Nephron progenitor cell (in vitro differentiated cells): ENCODE measurements at places on chromosomes 1 and 21.

DNA sequence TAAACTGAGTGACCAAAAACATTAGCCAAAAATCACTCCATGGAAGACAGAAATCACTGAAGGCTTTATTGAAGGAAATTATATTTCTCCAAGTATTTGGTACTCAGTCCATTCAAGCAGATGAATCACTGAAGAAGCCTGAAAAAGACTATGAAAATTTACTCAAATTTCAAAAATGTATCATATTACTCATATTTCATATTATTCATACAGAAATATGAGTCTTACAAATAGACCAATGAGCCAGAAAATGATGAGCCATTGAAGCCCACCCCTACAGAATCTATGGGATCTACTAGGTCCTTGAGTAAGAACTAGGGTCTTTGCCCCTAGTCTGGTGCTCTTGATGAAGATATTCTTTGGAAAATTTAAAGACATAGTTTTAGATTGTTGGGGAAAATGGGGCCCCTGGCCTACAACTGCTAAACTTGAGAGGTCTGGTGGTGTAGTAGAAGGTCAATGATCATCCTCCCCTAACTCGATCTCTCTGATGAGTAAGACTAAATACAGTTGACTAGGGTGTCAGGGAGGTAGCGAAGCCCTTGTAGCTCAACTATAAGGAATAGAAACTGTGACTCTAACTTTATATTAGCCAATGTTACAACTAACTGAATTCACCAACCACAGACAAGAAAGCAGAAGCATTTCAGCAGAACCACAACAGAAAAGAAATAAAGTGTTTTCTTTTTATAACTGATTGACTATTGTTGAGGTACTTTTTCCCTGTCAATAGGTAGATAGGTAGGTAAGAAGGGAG lies 81.0 kb downstream of the NOTCH2 start:
- DNase-seq: no peak

DNA sequence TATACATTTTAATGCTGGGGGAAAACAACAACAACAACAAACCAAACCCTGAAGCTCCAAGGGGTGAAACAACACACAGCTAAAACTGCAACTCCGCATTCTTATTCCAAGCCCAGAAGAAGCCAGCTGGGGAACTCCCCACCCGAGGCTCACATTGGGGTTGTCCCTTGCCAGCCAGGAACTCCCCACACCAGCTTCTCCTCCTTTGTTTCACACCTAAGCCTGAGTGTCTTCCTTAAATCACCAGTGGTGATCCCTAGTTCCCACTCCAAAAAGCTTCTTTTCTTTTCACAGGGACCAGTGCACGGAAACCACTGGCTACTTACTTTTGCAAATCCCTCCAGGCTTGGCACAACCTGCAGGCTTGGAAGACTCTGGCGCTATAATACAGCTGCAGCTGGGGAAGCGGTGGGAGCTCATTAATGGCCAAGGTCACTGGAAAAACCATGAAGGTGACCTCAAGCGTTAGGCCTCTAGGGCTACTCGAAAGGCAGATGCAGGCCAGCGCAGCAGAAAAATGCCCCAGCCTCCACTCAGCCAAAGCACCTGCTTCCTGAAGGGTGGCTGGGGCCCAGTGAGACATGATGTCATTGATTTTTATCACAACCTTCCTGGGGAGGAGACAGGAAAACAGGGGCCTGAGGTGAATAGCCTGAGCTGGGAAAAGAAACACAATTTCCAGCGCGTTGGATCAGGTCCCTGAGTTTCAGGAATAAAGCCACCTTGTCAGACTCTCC lies 40.1 kb downstream of the TLR5 start:
- DNase-seq: no peak

- no peak for DNase-seq
Observed at GRCh38 chr1:239819096-239819495, 272.6 kb upstream of the FMN2 start.

DNA sequence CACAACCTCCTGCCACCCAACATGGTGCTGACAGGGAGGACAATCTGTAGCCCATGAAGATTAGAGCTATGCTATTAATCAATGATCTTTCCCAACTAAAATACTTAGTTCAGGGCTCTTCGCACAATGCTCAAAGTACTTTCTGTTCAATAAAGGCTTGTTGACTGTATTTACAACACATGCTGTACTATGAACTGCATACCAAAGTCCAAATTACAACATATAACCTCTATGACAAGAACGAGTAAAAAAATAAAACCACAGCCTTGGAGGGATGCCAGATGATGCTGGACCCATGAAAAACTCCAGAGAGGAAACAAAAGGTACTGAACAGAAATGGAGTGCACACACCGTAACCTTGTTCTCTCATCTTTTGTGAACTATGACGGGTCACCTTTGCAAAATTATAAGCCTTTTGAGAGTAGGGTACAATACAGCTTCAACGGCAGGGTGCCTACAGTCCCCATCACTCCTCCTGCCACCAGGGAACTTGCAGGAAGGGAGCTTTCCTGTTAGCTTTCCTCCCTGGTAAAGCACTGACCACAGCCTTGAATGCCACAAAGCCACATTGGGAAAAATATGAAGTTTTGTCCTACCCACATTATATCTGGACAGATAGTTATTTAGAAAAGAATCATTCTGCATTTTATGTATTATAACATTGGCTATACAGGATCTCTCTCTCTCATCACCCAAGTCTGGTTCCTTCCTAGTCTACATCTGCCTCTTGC lies 175.6 kb downstream of the NRIP1 start:
- no peak for DNase-seq

- DNase-seq: no peak
Observed at GRCh38 chr1:218211241-218211640, 73.9 kb upstream of the RRP15 start.

DNA sequence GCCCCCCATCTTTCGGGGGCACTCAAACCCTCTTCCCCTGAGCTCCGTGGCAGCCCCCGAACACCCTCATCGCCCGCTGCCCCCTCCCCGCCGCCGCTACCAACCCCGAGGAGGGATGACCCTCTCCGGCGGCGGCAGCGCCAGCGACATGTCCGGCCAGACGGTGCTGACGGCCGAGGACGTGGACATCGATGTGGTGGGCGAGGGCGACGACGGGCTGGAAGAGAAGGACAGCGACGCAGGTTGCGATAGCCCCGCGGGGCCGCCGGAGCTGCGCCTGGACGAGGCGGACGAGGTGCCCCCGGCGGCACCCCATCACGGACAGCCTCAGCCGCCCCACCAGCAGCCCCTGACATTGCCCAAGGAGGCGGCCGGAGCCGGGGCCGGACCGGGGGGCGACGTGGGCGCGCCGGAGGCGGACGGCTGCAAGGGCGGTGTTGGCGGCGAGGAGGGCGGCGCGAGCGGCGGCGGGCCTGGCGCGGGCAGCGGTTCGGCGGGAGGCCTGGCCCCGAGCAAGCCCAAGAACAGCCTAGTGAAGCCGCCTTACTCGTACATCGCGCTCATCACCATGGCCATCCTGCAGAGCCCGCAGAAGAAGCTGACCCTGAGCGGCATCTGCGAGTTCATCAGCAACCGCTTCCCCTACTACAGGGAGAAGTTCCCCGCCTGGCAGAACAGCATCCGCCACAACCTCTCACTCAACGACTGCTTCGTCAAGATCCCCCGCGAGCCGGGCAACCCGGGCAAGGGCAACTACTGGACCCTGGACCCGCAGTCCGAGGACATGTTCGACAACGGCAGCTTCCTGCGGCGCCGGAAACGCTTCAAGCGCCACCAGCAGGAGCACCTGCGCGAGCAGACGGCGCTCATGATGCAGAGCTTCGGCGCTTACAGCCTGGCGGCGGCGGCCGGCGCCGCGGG lies 837 bp downstream of the FOXD3 start:
- peak; percentile 46 for DNase-seq

DNA sequence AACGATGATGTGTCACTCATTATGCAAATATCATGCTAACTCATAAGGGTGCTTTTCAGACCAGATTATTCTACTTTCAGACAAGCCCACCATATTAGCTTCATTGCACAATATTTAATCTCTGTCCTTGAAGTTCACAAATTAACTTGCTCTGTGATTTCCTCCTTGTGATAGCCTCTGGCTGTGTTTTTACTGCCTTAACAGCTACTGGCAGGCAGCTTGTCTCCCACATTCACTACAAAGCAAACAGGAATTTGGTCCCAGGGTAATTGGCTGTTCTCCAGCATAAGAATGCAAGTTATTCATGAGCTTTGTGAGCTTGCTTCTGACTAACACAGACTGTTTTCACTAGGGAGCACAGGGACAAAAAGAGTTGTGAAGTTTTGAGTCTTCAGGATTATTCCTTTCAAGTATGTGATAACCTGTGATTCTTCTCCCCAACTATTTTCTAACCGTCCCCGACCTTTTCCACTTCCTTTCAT lies 87.9 kb upstream of the HMCN1 start:
- DNase-seq: peak; percentile 20

- DNase-seq: peak; percentile 28
Observed at GRCh38 chr1:209202830-209203532, 380.5 kb upstream of the CAMK1G start.

- no peak for DNase-seq
Observed at GRCh38 chr1:1825217-1825616, 46.9 kb upstream of the NADK start.

DNA sequence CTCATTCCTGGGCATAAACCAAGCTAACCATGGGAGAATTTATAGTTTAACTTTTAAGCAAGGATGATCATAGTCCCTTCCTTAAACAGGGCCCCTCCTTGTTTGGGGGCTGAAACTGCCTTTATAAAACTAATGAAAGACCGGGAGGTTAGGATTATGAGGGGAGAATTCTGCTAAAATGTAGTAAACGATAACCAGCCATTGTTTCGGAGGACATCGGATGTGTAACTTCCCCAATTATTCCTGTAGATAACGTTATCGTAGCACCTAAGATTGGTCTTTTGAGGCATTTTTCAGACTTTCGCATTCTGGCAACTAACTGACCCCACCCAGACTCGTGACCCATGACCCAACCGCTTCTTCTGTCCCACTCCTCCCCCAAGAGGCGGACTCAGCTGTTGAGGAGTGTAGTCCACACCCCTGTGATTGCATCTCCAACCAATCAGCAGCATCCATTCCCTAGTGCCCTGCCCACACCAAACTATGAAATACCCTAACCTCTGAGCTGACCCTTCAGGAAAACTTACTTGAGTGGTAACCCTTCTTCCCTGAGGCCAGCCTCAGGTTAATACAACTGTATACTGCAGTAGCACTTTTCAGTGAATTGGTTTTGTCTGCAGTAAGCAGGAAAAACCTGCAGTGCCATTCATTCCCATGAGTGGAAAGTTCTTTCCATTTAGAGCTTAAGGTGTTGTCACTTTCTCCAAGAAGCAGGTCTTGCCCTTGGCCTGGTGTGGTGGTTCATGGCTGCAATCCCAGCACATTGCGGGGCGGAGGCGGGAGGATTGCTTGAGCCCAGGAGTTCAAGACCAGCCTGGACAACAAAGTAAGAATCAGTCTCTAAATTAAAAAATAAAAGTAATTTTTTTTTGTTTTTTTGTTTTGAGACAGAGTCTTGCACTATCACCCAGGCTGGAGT lies 823 bp upstream of the SYF2 start:
- peak; percentile 64 for DNase-seq

DNA sequence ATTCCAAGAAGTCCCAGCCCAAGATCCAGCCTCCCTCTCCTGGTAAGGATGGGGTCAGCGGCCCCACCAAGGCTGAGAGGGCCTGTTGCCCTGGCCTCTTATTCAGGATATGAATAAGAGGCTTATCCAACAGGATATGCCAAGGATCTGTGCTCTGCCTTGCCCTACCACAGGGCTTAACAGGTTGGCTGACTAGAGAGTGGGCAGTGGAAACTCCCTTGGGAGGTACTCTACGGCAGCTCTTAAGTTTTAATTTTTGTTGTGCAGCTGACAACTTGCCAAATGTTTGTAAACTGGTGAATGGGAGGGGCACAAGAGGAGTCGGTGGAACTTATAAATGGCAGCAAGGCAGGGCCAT lies 16.5 kb upstream of the PIGV start:
- no peak for DNase-seq

GRCh38 chr1:65063025-65063424 lies 85.0 kb upstream of the AK4 start:
- DNase-seq: no peak

DNA sequence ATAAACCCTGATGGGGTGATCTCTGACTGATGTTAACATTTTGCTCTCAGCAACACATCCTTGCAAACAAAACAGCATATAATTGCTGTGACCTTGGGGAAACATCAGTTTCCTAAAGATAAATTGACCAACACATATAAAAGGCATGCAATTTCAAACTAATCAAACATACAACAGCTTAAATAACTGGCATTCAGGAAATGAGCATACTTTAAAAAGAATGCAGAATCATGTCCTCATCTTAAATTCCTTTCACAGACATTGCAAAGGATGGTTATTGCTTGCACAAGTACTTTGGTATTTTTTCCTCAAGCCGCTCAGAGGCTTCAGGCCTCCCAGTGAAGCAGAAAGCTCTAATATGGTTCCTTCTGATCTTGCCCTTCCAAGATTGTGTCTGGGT lies 53.4 kb upstream of the RGS18 start:
- DNase-seq: no peak

DNA sequence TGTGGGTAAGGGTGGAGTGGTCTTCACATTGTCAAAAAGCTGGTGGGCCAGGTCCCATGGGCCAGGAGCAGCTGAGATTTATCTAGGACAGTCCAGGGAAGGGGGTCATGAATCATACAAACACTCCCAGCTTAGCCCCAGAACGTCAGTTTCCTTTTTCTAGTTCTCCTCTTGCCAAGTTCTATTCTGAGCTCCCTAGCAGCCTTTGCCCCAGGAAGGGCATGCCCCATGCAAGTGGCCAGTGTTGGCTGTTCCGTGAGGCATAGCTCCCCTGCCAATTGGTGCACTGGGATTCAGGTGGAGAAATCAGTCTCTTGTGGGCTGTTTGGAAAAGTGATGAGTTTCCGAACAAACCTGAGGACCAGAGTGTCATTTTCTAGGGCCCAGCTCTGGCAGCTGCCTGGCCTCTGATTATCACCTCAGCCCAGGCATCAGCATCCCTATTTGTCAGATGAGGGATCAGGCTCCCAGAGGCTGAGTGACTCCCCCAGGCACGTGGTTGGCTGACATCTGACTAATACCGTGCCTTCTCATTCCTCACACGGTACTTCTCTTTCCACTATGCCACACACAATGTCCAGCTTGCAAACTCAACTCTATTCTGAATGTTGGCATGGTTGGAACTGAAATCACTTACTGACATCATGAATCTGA lies 14.2 kb upstream of the MYOM3 start:
- no peak for DNase-seq

- DNase-seq: no peak
Observed at GRCh38 chr1:14522926-14523241, 75.6 kb upstream of the KAZN start.
